Activated CD4-positive, alpha-beta T cell treated with anti-CD3 and anti-CD28 coated beads, Interleukin-2, amount 50 U/mL, for 4 hours (primary cell): ENCODE measurements at places on chromosomes 12 and 14.
A peak's percentile ranks its signal among the peaks of the same experiment; 100 is the strongest.

DNA sequence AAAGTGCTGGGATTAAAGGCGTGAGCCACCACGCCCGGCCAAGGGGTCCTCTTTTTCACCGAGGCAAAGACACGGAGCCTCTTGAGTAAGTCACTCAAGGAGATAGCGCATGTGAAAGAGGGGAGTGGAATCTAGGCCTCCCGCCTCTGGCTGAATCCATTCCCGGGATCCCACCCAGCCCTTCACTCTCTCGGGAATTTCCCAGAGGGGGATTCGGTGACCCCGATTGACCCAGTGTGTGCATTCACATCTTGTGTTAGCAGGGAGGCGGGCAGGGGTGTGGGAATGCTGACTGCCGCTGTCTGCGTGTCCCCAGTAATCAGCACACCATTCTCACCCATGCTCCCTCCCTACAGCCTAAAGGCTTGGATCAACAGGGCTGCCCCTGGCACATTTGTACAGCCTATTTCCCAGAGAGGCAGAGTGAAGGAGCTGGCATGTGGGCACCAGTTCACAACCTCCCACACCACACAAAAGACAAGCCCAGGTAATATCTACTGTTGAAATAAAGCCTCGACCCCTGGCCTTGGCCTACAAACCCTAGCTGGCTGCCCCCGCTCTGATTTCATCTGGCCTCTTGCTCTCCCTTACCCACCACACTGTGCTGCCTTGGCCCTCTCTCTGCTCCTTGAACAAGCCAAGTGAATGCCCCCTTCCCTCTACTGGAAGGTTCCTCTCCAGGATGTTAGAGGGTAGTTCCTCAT is 1.3 kb upstream of the LTBP2 start:
- DNase-seq, result no peak

DNA sequence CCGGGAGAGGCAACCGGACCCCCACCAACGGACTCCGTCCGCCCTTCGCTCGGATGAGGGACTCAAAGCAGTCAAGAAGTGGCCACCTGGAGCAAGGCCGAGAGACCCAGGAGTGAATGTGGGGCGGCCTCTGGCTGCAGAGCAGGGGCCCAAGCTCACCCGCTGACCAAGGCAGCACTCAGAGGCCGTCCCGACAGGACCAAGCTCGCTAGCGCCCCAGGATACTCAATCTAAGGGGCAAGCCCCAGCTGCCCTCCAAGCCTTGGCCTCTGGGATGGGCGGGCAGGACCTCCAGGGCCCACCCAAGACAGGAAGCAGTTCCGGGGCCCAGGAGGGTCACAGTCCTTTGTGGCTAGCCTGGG is 936 bp downstream of the AKT1 start:
- DNase-seq, result no peak

GRCh38 chr14:24196071-24197055 is 1.1 kb upstream of the TM9SF1 start:
- DNase-seq, result no peak

- DNase-seq, result peak; percentile 25
These were observed 916.5 kb downstream of the TMEM121 start for GRCh38 chr14:106442857-106443256.

DNA sequence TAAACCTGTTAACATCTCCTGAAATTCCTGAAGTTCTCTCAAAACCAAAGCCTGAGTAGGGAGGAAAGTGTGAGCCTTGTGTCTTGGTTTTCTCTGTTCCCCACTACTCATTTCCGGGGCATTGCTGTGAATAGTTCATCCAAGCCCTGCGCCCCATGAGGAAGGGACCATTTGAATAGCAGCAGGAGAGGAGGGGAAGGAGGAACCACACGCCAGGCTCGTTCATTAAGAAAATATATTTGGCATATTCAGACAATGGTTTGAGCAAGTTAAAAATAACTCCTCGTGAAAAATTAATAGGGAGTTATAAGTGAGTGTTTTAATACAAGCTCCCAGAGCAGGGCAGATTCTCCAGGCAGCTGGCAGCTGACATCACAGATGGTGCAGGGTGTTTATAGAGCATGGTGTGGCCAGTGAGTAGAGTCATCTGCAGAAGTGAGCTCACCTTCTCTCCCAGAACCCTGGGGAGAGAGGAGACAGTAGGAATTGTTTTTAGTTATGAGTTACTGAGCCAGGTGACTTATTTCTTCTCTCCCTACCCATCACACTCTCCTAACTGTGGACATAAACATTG is 29.5 kb upstream of the CISTR start:
- no peak for DNase-seq

GRCh38 chr14:71586131-71586897 is 345.9 kb upstream of the RGS6 start:
- DNase-seq, result no peak

- no peak for DNase-seq
These were observed 40.5 kb downstream of the DIO3 start for GRCh38 chr14:101601606-101602465.

DNA sequence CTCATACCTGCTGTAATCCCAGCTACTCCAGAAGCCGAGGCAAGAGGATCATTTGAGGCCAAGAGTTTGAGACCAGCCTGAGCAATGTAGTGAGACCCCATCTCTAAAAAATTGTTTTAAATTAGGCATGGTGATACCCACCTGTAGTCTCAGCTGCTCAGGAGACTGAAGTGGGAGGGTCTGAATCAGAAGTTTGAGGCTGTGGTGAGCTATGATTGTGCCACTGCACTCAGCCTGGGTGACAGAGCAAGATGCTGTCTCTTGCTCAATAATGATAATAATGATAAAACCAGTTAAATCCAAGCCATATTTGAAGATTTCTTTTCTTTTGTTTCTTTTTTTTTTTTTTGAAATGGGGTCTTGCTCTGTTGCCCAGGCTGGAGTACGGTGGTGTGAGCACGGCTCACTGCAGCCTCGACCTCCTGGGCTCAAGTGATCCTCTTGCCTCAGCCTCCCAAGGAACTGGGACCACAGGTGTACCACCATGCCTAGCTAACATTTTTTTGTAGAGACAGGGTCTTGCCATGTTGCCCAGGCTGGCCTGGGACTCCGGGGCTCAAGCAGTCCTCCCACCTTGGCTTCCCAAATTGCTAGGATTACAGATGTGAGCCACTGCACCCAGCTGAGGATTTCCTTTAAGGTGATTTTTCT is 12.8 kb downstream of the PSMA6 start:
- no peak for DNase-seq

DNA sequence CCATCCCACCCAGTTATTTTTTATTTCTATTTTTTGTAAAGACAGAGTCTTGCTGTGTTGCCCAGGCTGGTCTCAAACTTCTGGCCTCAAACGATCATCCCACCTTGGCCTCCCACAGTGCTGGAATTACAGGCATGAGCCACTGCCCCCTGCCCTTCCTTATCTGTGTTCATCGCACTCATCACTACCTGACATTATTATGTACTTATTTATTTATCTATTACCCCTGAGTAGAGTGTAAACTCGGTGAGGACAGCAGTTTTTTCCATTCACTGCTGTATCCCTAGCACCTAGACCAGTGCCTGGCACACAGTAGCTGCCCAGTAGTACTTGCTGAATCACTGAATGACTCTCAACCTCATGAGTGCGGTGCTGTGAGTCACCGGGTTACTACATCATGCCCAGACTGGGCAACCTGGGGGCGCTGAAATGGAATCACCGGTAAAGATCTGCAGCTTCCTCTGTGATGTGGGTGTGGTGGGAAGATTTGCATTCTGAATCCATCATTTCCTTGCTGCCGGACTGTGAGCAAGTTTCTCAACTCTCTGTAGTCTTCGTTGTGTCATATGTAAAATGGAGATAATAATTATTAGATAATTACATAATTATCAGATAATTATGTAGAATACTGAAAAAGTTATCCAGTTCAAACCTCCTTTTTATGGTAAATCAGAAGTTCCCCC is 81.9 kb upstream of the USP44 start:
- no peak for DNase-seq

DNA sequence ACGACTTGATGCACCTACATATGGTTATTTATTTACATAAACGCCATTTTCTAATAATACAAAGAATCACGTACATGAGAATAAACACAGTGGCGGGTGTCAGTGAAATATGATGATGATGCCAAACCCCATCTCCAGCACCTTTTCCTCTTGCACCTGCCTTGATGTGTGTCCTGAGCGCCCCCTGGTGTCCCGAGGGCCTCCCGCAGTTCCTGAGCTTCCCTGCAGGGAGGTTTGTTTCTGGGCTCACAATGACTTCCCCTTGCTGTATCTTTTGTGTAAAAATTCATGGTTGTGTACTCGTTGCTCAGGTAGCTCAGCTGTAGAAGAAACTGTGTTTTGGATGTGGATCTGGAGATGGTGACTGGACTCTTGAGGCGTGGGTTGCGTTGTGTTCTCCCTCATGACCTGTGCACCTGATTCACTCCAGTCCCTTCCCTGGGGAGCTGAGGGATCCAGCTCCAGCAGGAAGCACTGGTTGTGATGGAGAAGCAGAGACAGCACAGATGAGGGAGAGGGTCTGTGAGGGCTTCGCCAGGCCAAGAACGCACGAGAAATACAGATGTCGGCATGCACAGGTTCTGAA is 1037.8 kb downstream of the TMEM121 start:
- peak; percentile 52 for DNase-seq

DNA sequence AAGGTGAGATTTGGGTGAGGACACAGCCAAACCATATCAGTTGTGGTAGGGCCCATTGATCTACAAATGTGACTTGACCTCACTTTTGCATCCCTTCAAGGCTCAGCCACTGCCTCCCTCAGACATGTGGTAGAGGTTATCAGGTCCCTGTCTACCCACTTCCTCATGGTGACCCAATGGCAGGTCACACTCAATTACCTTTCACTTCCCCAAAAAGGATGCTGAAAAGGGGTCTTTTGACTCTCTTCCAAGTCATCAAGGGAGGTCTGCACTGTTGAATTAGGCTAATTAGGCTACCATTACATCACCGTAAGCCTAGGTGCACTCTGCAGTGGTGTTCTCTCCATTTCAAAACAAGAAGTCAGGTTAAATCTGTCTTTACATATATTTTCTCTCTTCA is 22.6 kb upstream of the DRAM1 start:
- no peak for DNase-seq

DNA sequence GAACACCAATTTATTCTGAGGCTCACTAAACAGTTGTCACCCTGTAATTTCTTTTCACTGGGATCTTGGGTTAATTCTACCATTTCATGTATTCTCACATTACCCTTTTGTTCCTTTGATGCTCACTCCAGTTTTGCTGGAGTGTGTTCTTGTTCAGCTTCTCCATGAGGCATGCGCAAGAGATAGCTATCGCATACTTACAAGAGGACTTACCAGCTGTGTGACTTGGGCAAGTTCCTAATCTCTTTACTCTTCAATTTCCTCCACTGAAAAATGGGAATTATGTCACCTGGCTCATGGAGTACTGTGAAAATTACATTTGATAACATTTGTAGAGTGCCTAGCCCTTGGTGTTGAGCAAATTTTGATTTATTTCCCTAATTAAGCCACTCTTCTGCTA is 56.5 kb upstream of the JDP2 start:
- no peak for DNase-seq

GRCh38 chr14:33062476-33062875 is 123.8 kb downstream of the NPAS3 start:
- DNase-seq, result no peak

GRCh38 chr12:101566318-101566717 is 28.5 kb upstream of the MYBPC1 start:
- DNase-seq, result no peak

DNA sequence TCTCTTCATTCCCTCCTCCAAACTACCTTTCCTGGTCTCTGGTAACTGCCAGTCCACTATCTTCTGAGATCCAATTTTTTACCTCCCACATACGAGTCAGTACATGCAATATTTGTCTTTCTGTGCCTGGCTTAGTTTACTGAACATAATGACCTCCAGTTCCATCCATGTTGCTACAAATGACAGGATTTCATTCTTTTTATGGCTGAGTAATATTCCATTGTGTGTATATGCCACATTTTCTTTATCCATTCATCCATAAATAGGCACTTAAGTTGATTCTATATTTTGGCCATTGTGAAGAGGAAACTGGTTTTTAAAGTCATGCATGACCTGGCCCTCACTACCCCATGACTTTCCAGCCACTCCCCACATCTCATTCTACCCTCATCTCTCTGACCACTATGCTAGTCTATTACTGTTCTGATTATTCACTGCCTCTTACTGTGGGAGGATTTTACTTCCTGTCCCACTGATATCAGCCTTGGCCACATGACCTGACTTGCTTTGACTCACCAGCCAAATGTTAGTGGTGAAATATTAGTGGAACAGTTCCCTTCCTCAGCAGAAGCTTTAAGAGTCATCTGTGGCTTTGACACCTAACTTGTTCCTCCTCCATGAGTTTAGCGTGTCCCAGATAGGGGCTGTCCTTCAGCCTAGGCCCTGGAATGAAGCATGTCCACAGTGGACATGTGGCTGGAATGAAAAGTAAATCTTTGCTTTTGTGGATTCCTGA is 52.2 kb downstream of the GOLGA5 start:
- DNase-seq, result no peak

DNA sequence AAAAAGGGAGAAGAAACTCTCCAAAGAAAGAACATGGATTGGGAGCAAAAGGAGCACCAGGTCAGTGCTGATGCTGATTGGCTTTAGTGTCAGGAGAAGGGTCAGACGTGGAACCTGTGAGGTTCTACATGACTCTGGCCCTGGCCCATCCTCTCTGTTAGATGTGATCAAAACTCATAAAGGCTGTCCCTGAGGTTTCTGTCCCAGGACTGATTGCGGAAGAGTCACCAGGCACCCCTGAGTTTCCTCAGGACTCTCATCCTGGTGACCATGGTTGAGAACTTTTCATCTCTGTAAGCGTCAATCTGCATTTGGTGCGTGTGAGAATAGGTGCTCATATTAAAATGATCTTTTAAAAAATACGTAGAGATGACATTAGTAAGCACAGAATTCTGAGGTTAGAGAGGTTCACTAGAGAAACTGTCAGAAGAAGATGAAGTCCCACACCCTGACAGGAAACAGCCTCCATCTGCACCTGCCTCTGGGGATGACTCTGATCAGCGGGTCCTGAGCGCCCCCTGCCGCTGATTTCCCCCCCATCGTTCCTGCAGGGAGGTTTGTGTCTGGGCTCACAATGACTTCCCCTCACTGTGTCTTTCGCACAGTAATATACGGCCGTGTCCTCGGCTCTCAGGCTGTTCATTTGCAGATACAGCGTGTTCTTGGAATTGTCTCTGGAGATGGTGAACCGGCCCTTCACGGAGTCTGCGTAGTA is 741.8 kb downstream of the TMEM121 start:
- DNase-seq, result peak; percentile 68

DNA sequence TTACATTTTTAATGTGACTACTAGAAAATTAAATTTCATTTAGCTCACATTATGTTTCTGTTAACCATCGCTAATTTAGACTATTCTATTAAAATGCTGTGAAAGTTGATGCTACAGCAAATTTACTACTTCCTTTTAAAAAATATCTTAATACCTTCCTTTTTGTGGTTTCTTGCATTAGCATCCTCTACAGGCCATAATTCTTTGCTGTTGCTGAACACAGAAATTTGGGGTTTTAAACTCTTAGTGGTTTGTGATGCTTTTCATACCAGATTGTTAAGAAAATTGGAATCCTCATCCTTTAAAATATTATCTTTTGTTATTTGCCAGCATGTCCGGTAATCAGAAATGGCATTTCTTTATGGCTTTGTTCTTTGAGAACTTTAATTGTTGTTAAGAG is 18.1 kb downstream of the WNK1 start:
- DNase-seq, result no peak

DNA sequence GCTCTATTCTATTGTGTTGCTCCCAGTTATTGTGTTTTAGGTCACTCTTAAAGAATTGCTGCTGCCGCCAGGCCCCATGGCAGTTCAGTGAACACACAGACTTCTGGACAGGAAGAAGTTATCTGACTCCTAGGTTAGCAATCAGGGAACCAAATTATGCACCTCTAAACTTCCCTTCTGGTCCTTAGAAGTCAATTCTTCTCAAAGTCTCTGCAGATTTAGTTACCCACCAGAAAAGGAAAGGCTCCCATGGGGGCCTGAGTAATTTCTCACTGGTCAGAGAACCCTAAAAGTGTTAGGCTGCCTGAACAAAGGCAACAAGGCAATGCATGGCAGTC is 10.0 kb downstream of the EMP1 start:
- no peak for DNase-seq
